ENCODE measurements at places on chromosomes 7 and 10.

GRCh38 chr10:129769381-129770116 is 194.5 kb downstream of the EBF3 start:
- DNase-seq: no peak

- no peak for DNase-seq
Measured at GRCh38 chr10:15856328-15857015, 3.8 kb downstream of the MINDY3 start.

- DNase-seq: no peak
Measured at GRCh38 chr7:150799741-150800580, at the start of gene TMEM176B. Gene TMEM176B, minus strand, starts transcription at chr7:150800364. Its CDS starts 3,795 bp downstream, at chr7:150796569.

DNA sequence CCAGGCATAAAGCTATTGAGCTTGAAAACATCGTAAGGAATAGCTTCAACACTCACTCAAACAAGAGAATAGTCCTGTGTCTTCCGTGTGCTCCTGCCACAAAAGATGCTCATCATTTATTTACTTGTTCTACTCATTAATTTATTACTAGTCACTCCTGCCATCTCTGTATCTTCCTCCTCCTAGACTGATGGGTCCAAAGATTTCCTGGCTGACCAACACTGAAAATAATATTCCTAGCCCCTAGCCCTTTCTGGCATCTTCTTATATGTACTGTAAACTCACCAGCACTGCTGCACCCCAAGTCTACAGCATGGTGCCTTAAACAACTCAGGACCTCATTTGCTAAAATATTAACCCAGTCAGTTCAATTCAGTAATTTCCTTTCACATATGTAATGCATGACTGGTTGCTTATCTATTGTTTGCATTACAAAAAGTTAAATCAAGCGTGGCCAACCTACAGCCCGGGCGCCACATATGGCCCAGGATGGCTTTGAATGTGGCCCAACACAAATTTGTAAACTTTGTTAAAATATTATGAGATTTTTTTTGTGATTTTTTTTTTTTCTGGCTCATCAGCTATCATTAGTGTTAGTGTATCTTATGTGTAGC is 86.7 kb upstream of the GSDME start:
- DNase-seq: no peak

- no peak for DNase-seq
Measured at GRCh38 chr7:142799437-142799835, 28.7 kb downstream of the PRSS2 start.

DNA sequence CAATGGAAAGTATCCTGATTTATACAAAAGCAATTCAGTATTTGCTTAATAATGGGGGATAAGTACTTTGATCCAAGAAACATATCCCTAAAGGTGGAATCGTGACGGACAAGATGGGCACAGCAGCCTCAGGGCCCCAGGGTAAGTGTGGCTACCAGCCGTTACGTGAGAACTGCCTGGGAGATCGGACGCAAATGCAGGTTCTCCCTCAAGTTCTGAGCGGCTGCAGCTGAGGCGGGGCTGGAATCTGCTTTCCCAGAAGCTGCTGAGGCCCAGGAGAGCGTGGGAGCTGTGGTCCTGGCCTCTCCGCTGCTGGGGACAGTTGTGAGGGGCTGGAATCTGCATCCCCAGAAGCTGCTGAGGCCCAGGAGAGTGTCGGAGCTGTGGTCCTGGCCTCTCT is 13.5 kb downstream of the FOXL3 start:
- no peak for DNase-seq

DNA sequence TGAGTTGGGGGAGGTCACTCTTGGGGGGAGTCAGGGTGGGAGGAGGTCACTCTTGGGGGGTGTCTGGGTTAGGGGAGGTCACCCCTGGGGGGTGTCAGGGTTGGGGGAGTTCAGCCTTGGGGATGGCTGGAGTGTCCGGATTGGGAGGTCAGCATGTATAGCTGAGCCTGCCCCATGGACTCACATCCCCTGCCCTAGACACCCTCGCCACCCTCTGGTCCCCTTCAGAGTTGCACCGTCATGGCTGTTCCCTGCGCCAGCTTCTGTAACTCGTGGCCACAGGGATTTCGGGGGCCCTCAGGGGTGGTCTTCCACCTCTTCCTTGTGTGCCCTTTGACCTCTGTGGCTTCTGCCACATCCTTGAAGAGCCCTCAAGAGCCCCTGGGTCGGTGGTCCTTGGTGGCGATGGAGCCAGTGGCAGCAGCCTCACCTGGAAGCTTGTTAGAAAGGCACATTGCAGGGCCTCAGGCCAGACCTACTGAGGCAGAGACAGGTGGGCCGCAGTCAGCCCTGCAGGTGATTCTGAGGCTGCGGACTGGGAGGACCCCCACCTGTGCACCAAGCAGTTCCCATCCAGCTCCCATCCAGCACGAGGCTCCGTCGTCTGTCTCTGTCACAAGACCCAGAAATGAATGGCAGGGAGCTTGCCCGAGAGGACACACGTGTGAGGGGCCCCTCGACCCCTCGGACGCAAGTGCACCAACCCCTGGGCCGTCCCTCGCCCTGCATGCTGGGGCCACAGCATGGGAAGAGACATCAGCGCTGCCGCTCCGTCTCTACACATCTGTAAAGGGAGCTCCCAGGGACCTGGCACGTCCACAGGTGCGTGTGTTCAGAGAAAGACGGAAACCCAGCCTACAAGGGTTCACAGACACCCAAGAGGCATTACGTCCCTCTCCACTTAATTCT is 44.7 kb upstream of the SUN1 start:
- DNase-seq: no peak

DNA sequence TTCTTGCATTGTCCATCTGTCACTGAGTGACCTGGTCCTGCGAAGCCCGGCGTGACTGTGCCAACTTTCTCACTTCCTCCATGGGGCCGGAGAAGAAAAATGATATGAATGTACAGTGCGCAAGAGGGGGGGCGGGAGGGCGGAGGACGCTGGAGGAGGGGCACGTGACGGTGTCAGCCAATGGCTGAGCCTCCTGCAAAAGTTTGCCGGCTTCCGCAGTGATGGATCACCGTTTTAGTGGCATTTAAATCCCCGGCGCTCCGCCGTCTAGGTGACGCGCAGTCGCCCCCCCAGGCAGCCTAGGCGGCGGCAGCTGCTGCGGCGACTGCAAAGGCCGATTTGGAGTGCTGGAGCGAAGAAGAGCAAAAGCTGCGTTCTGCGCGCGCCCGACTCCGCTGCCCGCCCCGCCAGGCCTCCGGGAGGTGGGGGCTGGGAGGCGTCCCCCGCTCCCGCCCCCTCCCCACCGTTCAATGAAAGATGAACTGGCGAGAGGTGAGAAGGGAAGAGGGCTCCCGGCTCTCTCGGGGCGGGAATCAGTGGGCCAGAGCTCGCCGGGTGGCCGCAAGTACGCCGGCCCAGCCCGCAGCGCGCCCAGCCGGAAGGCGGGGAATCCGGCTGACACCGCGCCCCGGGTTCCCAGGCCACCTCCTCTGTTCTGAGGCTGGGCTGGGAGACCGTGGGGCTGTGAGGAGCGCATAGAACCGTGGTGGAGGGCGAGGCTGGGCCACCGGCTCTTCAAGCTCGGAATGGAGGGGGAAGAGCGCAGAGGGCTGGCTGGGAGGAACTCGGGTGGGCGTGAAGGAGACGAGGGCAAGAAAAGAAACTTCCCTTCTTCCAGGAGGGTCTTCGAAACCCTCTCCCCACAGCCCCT is at the start of gene HOXA1:
TSS of gene HOXA1 (minus strand) at position 104 of the 871 bp plus-strand sequence. CDS start at position 16, 88 bp downstream.
- DNase-seq: peak; percentile 46

DNA sequence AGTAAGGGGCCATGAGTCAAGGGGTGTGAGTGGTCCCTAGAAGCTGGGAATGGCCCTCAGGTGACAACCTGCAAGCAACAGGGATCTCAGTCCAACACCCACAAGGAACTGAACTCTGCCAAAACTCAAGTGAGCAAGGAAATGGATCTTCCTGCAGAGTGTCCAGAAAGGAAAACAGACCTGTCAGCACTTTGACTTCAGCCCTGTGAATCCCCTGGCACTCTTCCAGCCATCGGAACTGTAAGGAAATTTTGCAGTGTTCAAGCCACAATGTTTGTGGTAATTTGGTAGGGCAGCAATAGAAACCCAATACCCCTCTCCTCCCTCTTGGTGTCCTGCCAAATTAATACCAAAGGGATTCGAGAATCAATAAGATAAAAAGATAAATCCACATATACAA is 6.9 kb downstream of the LYZL1 start:
- DNase-seq: no peak

GRCh38 chr10:80104066-80104926 is 25.8 kb downstream of the TMEM254 start:
- no peak for DNase-seq

GRCh38 chr7:18265611-18266281 is 229.8 kb upstream of the HDAC9 start:
- no peak for DNase-seq

DNA sequence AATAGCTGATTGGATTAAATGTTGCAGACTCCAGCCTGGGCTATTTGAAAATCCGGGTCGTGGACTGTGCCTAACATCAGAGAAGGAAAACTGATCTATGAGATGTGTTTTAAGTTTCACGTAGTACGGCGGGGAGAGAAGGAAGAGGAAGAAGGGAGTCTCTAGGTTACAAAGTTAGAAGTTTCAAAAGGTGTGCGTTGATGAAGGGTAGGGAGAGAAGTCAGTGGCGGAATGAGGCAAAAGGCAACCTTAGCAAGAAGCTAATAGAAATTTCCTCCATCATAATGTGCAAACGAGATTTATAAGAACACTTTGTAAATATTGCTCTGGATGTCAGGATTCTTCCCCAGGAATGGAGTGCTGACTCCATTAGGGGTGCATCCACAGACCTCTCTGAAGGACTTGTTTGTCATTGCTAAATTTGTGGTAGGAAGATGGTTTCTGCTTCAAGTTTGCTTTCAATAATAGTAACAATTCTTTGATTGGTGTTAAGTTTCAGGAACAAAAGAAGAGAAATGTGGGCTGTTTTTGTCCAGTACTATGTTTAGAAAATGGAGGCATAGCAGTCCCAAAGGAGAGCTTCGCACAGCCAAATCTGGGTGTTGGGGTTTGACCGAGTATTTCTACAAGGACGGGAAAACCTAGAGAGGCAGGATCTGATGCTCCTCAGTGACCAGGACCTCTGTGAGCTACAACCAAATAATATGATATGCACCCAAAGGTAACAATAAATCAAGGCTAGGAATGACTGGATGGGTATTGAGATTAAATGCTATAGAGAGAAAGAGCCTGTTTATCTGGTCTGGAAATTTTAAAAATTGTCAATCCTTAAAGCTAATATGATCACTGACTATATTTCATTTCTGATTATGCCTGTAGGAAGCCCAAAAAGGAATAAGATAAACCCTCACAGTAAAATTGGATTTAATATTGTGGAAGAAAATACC is 8.2 kb downstream of the TWIST1 start:
- no peak for DNase-seq

GRCh38 chr7:86931439-86931838 is 128.0 kb downstream of the ELAPOR2 start:
- no peak for DNase-seq

- no peak for DNase-seq
Measured at GRCh38 chr7:129266181-129266580, 41.4 kb downstream of the AHCYL2 start.

- DNase-seq: no peak
Measured at GRCh38 chr10:32687546-32687945, 241.6 kb downstream of the CCDC7 start.

GRCh38 chr7:89926701-89927100 is 227.6 kb upstream of the STEAP1 start:
- no peak for DNase-seq

DNA sequence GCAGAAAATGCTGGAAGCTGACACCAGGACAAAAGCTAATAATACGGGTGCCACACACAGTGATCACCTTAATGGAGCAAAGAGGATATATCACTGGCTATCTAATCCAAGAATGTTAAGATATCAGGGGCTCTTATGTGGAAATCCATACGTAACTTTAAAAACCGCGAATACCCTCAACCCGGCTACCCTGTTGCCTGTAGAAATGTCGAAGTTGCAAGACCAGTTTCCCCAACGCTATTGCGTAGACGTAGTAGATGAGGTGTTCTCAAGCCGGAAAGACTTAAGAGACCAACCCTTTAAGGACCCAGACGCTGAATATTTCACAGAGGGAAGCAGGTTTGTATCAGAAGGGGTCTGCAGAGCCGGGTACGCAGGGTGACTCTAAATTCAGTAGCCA is 7.9 kb upstream of the CYREN start:
- DNase-seq: no peak

DNA sequence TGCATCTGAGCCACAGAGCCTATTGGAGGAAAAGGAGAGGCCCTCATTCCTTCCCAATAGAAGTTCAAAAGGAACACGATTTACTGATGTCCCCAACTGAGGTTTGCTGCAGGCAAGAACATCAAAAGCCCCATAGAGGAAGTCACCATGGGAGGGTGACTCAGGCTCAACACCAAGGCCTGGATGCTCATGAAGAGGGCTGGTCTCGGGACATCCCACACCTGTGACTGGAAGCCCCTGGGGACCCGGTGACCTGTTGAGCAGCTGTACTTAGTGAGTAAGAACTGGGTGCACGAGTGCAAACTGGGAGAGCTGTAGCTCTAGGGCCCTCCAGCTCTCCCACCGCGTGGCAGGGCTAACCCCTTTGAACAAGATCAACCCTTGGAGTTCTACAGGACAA is 38.0 kb downstream of the CYTH3 start:
- no peak for DNase-seq

DNA sequence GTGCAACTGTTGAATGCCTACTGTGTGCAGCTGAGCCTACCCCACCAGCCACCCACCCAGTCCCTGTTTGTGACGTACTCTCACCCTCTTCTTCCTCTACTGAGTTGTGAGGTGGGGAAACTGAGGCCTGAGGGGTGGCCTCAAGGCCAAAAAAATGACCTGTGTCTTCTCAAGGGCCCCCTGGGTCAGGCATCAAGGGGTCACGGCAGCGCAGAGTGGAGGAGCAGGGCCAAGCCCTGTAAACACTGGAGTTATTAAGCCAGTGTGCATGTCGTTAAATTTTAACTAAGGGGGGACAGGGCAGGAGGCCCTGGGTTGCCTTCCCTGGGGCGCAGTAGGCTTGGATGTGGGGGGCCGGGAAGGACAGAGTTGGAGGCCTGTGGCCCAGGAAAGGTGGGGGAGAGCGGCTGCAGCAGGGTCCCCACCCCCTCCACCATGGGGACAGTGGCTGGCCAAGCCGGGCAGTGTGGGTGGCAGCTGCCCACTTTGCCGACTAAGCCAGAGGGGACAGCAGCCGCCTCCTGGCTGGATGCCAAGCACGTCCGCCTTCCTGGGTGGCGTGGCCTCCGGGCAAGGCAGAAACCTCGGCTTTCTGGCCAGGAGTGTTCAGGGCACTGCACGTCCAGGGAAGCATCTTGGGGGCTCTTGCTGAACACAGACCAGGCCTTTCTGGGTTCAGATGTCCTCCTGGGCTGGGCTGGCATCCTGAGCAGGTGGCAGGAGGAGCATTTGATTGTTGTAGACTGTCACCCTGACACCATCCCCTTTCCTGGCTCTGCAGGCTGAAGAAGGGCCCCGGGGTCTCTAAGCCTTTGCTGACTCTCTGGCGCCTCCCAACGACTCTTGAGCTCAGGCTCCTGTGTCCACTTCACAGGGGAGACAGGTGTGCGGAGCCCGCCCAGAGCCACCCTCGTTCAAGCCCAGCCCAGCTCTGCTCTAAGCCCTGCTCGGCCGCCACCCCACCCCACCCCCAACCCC is 1.9 kb downstream of the SLC29A4 start:
- DNase-seq: no peak

- DNase-seq: no peak
Measured at GRCh38 chr7:94382132-94382531, 12.6 kb upstream of the COL1A2 start.

GRCh38 chr7:19783541-19783940 is 10.1 kb upstream of the TMEM196 start:
- DNase-seq: no peak

Measured in activated gamma-delta T cell (primary cell).